ENCODE measurements at places on chromosomes 11 and 22.

DNA sequence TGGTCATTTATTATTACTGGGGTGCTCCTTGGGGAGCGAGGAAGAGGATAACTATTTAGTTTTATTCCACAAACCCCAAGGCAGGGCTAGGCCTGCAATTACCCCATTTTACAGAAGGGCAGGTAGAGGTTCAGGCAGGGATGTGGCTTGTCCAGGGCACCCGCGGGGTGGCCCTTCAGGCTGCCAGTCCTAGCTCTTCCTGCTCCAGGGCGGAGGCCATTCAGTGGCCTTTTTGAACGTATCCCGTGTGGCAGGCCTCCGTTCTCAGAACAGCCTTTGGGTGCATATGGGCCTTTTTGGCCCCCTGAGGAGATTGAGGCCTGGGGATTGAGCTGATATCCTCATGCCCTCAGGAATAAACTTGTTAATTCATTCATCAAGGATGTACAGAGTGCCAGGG lies 66.2 kb downstream of the MPPED1 start:
- DNase-seq, result no peak

DNA sequence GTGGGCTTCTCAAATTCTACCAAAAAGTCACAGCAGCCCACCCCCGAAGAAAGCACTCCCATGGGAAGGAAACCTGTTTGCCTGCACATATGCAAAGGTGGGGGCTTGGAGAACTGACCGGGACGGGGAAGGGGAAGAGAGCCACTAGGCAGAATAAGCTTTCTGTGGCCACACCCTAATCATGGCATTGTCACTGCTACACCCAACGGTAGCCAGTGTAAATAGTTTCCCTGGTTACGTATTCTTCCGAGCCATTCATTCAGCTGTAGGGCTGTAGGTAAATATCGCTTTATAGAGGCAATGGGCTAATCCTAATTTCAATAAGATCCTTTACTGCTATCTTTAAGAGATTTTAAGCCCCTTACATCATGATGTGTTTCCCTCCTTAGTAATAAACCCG lies 61.7 kb downstream of the PRDM11 start:
- no peak for DNase-seq

DNA sequence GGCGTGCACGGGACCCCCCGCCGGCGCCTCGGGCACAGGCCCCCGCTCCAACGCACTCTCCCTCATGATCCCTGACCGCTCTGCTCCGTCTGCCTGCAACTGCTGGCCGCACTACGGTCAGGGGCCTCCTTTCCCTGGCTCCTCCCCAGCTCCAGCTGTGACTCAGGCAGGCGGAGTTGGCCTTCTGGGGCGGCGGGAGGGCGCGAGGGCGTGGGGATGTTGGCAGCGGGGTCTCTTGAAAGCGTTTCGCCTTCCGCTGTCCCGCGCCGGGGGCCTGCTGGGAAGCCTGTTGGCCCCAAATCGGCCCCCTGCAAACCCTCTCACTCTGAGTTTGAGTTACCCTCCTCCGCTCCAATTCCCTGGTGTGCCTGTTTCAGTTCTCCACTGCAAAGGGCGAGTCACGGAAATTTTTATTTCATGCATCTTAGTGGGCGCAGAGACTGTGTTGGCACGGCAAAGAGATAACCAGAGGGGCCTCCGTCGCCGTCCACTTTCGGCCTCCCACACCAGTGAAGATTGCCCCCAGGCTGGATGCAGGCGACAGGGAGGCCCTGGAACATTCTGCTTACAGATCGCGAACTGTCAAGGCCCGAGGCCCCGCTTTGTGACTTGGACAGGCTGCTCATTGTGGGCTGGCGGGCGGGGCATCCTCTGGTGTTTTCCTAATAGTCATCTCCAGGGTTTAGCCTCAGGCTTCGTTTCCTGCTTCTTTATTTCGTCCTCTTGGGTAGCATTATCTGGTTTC lies at the start of gene CAVIN3:
Gene CAVIN3, minus strand, starts transcription at position 91 of the 745 bp plus-strand sequence. Its CDS starts 25 bp downstream, at position 66.
- peak; percentile 86 for DNase-seq

DNA sequence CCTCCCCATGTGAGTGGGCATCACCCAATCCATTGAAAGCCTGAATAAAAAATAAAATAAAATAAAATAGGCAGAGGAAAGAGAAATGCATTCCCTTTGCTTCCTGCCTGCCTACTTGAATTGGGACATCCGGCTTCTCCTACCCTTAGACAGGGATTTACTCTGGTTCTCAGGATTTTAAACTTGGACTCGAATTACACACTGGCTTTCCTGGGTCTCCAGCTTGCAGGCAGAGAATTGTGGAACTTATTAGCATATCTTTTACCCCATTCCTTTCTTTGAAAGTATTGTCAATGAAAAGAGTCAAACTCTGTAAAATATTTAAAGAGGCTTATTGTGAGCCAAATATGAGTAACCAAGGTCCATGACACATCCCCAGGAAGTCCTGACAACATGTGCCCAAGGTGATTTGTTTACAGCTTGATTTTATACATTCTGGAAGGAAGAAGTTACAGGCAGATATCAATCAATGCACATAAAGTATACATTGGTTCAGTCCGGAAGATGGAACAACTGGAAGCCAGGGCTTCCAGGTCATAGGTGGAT lies 78.4 kb upstream of the CCDC90B start:
- no peak for DNase-seq

- no peak for DNase-seq
Observed at GRCh38 chr22:29872989-29873388, 10.0 kb upstream of the MTMR3 start.

DNA sequence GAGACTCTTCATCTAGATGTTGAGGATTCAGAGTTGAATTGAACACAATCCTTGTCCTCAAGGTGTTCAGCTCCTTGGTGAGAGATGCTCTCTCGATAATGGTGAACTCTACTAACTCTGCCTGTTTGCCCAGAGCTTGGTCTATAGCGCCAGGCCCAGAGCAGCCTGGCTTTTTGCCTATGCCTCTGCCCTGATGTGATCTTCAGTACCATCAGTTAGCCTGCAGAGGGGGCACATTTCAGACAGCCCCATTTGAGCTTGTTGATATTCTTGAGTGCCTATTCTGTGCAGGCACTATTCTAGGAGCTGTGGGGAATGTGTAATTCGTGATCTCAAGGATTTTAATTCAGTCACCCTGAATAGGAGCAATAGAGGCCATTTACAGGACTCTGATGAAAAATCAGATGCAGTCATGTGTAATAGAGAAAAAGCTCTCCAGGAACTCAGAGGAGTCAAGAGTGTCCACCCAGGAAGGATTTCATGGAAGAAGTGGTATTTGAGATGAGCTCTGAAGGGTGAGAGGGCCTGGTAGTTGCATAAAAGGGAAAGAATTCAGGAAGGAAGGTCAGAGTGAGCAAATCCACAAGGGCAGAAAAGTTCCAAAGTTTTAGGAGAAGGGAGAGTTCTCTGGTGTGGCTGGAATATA lies 19.3 kb downstream of the GTPBP1 start:
- no peak for DNase-seq

DNA sequence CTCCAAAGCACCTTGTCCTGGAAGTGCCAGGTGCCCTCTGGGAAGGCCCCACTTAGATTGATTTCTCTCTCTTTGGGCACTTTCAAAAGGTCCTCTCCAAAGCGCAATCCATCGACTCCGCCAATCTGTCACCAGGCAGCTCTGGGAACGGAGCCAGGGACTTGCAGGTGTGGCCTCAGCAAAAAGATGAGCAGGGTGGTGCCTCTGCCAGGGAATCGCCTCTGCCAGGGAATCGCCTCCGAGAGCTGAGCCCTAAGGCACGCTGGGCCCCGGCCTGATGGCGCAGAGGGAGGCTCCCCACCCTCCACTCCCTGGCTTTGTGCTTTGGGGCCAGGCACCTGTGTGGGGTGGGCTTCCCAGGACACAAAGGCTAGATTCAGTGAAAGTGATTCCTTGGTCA lies 1391.3 kb downstream of the TBC1D22A start:
- DNase-seq, result no peak

DNA sequence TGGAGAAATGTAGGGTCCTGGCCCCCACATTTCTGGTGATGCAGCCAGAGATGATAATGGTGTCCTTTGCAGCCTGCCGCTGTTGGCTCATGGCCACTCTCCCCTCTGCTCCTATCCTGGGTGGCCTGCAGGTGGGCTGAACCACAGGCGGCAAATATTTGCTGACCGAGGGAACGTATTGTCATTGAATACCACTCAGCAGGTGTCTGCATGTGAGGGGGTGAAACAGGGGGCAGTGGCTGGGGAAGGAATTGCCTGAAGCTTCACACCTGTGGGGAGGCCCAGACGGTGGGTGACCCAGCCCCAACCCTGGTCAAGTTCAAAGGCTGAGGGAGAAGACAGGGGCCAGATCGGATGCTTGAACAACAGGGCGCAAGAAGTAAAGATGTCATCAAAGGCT lies 73.3 kb upstream of the WNT11 start:
- no peak for DNase-seq

GRCh38 chr11:19921976-19922688 lies 209.5 kb downstream of the NAV2 start:
- DNase-seq, result no peak

GRCh38 chr11:109048098-109048497 lies 373.9 kb upstream of the C11orf87 start:
- no peak for DNase-seq

- DNase-seq, result no peak
Observed at GRCh38 chr11:67776852-67777520, 102.6 kb upstream of the ALDH3B2 start.

DNA sequence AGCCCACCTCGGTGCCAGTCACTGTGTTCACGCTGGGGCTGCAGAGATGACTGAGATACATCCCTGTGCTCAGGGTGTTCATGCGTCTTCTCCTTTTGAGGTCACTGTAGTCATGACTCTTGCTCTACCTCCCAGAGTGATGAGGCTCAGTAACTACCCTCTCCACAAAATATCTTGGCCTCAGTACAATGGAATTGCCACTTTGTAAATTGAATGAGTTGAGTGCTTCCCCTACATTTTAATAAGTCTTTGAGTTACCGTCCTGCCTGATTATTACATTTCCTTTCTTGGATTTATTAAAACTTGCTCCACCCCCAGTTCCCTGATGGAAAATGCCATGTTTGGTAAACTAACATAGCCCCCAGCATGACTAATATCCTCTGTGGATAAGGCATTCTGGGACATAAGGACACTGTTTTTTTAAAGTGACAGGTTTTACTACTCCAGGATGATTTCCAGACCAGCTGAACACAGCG lies 15.9 kb downstream of the PRSS23 start:
- no peak for DNase-seq

GRCh38 chr11:110376711-110377324 lies 52.9 kb upstream of the FDX1 start:
- DNase-seq, result peak; percentile 73

DNA sequence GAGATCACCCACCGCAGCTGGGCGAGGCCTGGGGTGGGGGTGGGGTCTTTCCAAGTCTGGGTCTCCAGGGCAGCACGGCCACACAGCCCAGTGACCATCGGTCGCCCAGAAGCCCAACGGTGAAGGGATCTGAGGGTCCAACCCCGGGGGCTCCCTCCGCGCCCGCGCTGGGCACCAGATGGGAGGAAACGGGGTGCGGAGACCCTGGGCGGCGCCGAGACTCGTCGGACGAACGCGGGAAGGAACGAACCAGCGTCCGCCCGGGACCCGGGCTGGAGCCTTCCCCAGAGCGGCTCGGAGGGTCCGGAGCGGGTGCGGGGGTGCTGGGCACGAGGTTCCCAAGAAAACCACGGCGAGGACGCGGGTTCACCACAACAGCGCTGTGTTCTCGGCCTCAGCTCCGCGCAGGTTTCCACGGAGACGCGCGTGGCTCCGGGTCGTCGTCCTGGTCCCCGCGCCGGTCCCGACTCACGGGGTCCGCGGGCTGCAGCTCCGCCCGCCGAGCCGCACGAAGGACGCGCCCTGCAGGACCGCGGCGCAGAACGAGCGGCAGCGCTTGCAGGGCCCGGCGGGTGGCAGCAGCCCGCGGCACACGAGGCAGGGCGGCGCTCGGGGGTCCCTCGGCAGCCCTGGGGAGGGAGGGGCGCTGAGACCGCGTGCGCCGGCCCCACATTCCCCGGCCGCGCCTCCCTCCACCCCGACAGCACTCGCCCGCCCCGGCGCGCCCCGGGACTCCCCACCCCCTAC lies 2.3 kb upstream of the IL17REL start:
- DNase-seq, result peak; percentile 62

DNA sequence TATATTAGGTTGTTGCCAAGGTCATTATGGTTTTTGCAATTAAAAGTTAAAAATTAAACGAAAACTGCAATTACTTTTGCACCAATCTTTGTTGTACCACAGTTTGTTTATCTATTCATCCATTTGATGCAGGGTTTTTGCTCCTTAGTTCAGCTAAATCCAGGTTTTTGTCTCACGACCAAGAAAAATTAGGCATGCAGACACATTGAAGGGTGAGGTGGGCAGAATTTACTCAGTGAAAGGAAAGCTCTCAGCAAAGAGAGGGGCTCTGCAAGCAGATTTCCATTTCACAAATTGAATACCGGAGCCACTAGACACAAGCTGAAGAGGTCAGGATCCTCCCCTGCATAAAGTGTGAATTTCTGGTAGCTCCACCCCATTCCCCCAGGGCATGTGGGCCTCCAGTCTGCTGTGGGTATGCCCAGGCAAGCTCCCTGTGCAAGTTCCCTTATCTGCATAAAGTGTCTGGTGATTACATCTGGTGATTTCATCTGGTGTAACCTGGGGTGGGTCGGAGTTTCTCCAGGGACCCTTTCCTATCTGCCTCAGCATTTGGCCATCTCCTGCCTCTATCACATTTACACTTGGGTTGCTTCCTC lies 33.3 kb downstream of the APOL6 start:
- no peak for DNase-seq

GRCh38 chr11:57482782-57483561 lies 22.6 kb downstream of the RTN4RL2 start:
- DNase-seq, result peak; percentile 74

GRCh38 chr11:129208863-129209262 lies 16.7 kb upstream of the ARHGAP32 start:
- no peak for DNase-seq

DNA sequence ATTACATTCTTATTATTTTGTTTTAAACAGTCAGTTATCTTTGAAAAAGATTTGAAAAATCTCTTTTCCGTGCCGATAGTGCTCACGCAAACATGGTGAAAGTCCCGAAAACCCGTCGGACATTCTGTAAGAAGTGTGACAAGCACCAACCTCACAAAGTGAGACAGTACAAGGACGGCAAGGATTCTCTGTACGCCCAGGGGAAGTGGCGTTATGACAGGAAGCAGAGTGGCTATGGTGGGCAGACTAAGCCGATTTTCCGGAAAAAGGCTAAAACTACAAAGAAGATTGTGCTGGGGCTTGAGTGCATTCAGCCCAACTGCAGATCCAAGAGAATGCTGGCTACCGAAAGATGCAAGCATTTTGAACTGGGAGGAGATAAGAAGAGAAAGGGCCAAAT lies 28.7 kb upstream of the CTSD start:
- no peak for DNase-seq

DNA sequence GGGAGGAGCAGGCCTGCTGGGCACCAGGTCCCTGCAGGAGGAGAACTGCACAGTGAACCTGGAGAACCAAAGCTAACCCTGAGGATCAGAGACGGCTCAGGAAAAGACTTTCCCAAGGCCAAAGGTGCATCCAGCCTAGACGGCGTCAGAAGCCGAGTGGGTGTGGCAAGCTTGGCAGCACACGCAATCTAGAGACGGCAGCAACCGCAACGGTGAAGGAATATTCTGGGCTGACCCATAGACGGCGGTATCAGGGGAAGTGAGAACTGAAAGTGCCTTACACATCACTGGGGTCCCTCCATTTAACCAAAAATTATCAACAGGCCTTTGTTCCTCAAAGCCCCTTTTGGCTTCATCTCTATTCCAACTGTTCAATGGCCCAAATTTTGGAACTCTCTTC lies 26.2 kb downstream of the SPATA19 start:
- no peak for DNase-seq

GRCh38 chr11:121471167-121471566 lies 18.4 kb upstream of the SORL1-AS1 start:
- DNase-seq, result no peak
